ENCODE measurements at places on chromosomes 11 and 22.

- DNase-seq: no peak
These were observed 61.4 kb upstream of the YWHAH start for GRCh38 chr22:31882971-31883370.

GRCh38 chr11:88015170-88015569 is 160.1 kb downstream of the RAB38 start:
- DNase-seq: peak; percentile 43

- no peak for DNase-seq
These were observed 90.3 kb upstream of the PITPNB start for GRCh38 chr22:28009272-28009827.

GRCh38 chr22:19429950-19430889 is 1.3 kb downstream of the HIRA start:
- DNase-seq: no peak

DNA sequence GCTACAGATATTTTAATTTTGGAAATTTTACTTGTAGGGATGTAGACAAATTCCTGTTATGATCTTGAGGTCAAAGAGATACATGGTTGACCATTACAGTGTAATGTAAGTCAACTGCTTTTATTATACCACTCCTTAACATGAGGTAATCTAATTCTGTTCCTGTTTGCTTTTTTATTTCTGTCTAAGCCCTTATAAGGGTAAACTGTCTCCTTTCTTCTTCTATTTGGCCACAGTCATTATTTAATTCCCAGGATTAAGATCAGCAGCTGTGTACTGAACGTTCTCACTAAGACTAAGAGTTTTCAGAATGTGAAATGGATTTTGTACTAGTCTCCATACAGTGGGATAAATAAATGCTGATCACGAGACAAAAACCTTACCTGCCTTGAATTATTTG is 32.8 kb downstream of the C2CD3 start:
- no peak for DNase-seq

- no peak for DNase-seq
These were observed 38.5 kb downstream of the CWC15 start for GRCh38 chr11:94934846-94935245.

- peak; percentile 29 for DNase-seq
These were observed 65.0 kb downstream of the SFI1 start for GRCh38 chr22:31561238-31561887.

DNA sequence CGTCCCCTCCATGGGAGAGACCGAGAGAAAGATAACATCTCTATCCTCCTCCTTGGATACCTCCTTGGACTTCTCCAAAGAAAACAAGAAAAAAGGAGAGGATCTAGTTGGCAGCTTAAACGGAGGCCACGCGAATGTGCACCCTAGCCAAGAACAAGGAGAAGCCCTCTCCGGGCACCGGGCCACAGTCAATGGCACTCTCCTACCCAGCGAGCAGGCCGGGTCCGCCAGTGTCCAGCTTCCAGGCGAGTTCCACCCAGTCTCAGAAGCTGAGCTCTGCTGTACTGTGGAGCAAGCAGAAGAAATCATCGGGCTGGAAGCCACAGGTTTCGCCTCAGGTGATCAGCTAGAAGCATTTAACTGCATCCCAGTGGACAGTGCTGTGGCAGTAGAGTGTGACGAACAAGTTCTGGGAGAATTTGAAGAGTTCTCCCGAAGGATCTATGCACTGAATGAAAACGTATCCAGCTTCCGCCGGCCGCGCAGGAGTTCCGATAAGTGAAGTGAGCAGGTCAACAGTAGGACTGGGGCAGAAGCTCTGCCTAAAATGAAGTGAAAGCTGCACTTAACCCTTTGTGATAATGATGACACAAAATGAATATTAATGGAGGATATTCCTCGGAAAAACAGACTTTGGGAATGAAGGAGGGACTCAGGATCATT is 65.3 kb downstream of the WNT11 start:
- no peak for DNase-seq

GRCh38 chr22:30287648-30288418 is 1.5 kb downstream of the CASTOR1 start:
- peak; percentile 44 for DNase-seq

DNA sequence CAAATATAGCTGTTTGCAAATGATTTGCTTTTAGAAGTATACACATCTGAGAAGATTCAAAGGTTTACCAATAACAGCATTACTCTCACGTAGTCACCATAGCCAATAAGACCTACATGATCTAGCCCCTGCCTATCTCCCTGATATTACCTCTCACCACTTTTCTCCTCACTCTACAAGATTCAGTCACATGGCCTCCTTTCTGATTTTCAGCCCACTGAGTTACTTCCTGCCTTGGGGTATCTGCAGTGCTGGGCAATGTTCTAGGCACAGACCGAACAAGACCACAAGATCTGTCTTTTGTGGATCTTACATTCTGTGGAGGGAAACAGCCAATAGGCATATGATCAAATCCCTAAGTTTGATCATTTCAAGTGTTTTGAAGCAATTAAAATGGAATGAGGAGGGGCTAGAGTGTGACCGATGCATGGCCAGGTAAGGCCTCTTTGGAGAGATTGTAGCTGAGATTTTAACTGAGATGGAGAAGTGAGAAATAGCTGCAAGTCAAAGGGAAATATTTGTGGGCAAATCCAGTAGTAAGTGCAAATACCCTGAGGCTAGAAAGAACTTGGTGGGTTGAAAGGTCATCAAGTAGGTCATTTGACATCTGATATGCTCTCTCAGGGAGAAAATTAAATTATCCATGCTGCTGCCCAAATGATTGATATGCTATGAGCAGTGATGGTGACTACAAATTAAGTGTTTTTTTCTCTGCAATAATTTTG is 43.1 kb downstream of the ARL14EP start:
- DNase-seq: no peak

DNA sequence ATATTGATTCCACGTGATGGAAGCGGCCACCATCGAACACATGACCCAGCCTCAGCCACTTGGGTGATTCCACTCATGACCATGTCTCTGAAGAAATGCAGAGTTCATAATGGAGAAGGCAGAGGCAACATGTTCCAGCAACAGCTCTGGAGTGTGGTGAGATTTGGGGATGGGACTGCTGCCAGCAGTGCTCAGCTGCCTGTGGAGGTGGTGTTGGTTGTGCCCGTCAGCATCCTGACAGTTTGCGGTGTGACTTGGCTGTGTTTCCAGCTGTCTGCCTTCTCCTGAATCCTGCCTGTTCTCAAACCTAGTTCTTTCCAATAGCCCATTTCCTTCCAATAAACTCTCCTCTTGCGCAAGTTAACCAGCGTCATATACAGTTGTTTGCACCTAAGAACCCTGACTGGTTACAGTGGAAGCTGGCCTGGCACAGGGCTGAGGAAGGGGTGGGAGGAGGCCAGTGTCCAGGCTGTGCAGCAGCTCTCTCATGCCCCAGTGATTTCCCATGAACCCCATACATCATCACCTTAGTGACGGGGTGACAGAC is 22.0 kb upstream of the OR8B8 start:
- no peak for DNase-seq

DNA sequence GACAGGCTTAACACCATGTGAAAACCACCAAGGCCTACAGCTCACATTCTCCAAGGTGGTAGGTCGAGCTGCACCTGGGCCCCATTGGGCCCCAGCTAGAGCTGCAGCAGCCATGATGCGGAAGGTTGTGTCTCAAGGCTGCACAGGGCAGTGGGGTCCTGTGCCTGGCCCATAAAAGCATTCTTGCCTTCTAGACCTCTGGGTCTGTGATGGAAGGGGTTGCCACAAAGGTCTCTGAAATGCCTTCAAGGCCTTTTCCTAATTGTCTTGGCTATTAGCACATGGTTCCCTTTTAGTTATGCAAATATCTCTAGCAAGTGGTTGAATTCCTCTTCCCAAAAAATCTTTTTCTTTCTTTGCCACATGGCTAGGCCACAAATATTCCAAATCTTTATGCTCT is 52.5 kb upstream of the C11orf58 start:
- DNase-seq: no peak

GRCh38 chr11:76071090-76071489 is 135.2 kb downstream of the WNT11 start:
- no peak for DNase-seq

DNA sequence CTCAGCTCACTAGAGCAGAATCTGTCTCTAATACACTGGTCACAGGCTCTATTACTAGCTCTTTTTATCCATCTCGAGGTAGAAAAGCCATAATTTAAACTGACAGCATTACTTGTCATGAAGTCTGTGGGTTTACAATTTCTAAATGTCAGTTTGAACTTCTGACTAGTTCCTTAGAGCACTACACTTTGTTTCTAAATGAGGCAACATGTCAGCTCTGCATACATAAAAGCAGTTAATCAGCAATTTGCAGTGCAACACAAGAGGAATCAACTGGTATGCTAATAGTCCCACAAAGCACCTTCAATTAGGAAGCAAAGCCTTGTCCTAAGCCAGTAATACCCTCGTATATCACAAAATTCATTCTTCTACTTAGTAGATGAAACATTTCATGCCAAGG is 321.3 kb downstream of the TTC28 start:
- DNase-seq: no peak

- no peak for DNase-seq
These were observed 79.0 kb downstream of the AASDHPPT start for GRCh38 chr11:106156290-106156937.

DNA sequence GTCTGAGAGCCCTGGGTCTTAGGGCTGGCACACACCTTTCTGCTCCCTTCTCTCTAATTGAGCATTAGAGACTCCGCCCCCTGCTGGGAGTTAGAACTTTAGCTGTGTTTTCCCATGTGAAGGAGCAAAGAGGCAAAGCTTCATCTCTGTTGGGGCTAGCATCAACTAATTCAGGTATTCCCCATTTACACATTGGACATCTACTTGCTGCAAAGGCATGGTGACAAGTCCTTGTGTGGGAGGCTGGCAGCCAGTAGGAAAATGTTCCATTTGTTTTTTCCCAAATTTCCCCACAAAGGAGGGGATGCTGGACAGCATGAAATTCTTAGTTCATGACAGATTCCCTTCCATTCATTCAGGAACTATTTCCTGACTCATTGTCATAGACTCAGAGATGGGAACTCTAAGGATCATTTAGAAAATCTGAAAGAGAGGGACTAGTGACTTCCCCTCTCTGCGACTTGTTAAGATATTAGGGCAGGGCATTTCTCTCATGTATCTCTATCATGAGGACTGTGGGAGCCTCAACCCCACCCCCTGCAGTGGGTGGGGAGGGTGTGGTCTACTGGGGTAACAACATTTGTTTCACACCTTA is 3.6 kb downstream of the CD44 start:
- no peak for DNase-seq

GRCh38 chr11:86463955-86464354 is 89.3 kb downstream of the CCDC81 start:
- no peak for DNase-seq

- DNase-seq: no peak
These were observed 20.0 kb upstream of the CD5 start for GRCh38 chr11:61082062-61082870.

DNA sequence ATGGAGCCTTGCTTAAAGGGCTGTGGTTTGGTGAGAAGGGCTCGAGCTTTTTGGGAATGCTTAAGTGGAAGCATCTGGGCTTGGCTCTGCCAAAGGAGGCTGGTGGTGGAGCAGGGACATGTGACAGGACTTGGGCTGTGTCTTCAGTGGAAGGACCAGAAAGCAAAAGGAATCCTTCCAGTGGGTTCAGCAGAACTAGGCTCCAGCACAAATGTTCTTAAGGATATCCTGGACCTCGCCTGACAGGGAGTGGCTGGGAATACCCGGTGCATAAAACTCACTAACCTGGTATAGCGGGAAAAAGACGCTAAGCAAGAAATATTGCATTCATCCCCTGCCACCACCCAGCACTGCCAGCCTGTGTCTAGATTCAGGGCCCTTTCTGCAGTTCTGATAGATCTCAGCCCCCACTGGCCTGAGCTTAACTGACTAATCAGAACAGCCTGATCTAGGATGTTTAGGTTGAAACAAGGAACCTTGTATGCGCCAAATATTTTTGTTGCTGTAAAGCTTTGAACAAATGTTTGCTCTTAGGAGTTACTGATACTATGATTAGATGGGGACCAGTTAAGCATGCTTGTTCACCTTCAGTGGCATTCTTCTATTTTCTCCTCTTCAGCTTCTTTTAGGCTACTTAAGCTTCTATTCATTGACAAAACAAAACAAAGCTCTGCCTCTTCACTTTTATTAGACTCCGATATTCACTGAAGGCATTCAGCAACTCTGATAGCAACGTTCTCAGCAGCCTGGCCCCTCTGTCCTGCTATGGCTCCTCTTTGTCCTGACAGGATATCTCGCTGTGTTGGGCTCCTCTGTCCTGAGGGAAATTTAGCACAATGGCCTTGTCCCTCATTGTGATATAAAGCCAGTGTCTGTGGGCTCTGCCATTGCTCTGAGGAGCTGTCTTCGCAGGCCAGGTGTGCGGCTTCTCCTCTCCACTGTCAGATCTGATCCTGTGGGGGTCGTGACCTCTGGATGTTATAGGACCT is 25.0 kb downstream of the PPFIBP2 start:
- DNase-seq: peak; percentile 10

GRCh38 chr11:133258751-133259150 is 273.6 kb downstream of the OPCML start:
- DNase-seq: no peak

- no peak for DNase-seq
These were observed 169.7 kb downstream of the SOX6 start for GRCh38 chr11:16186680-16187079.

DNA sequence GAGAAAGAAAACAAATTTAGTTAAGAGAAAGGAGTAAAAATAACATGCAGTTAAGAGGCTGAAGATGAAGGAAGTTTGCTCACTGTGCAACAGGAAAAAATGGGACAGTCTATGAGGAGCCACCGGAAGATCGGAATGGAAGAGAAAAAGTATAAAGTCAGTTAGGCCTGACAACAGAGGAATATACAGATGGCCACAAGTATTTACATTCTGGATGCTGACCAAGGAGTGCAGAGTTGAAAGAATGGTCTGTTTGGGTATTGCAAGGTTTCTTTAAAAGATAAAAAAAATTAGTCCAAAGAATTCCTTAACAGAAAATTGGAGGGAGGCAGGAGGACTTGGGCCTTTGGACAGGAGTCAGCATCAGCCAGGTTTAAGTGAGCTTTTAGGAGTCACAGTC is 37.5 kb downstream of the RBFOX2 start:
- DNase-seq: no peak

- no peak for DNase-seq
These were observed 79.2 kb upstream of the WNT11 start for GRCh38 chr11:76285397-76286104.

DNA sequence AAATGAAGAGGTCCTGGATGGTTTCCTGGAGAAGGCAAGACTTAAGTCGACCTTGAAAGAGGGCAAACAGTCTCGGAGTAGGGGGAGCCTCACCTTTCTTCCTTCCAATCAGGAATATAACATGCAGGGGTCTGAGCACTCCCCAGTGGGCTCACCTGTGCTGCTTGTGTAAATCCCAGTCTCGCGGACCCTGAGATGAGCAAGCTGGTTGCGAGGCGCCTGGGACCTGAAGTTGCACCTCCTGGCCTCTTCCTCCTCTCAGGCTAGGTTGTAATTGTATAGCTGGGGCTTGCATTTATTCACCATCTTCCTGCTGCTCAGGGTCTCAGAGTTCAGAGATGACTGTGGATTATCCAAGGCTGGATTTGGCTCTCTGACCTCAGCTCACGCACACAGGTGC is 7.5 kb upstream of the WBP2NL start:
- no peak for DNase-seq
